ENCODE measurements at places on chromosomes 1 and 21. TPM values are rescaled to one million over a fixed set of nuclear protein-coding genes. Genes with fewer than 3 reads are reported as not detected.

GRCh38 chr1:59183749-59184317 is 113.1 kb upstream of the FGGY start:
- H3K27ac ChIP-seq: no peak overlapping the region
- H3K4me3 ChIP-seq: no peak overlapping the region
- peaks cover 22% of the 10 kb centered on the region for H3K4me1 ChIP-seq
- no peaks in the 10 kb centered on the region for H3K36me3 ChIP-seq

GRCh38 chr1:6271554-6271953 is 10.7 kb upstream of the GPR153 start:
- peak overlapping the region; percentile 89 for H3K27ac ChIP-seq
- H3K4me1 ChIP-seq: peaks cover 64% of the 10 kb centered on the region
- peak; percentile 90 for DNase-seq

DNA sequence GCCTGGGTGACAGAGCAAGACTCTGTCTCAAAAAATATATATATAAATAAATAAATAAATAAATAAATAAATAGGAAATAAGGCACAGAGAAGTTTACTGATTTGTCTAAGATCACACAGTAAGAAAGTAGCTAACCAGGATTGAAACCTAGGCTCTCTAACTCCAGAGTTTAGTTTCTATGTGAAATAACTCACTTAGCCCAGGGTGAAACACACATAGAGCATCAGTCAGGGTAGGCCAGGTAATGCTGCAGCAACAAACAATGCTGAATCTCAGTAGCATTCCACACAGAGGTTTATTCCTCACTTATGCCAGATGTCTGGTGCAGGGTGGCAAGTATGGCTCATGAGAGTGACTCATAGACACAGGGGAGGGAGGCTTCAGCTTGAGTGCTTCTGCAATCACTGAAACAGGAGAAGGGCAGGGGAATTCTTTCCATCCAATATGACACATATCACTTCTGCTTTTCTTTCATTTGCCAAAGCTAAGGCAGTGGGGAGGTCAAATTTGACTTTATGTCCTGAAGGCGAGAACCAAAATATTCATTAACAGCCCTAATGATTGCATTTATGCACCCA is 37.1 kb upstream of the KANK4 start:
- peak; percentile 68 for DNase-seq
- H3K27ac ChIP-seq: no peak overlapping the region
- H3K4me1 ChIP-seq: peaks cover 28% of the 10 kb centered on the region
- no peaks in the 10 kb centered on the region for H3K36me3 ChIP-seq
- H3K4me3 ChIP-seq: no peak overlapping the region

- no peak overlapping the region for H3K4me3 ChIP-seq
- H3K4me1 ChIP-seq: no peaks in the 10 kb centered on the region
- peak; percentile 14 for DNase-seq
- peaks cover 7% of the 10 kb centered on the region for H3K27me3 ChIP-seq
Measured at GRCh38 chr21:41112740-41113692, 54.9 kb upstream of the BACE2 start.

GRCh38 chr1:226945858-226946245 is 5.8 kb downstream of the COQ8A start:
- H3K4me3 ChIP-seq: peak overlapping the region; percentile 28
- no peaks in the 10 kb centered on the region for H3K27me3 ChIP-seq
- no peak for DNase-seq
- peak overlapping the region; percentile 2 for H3K27ac ChIP-seq

DNA sequence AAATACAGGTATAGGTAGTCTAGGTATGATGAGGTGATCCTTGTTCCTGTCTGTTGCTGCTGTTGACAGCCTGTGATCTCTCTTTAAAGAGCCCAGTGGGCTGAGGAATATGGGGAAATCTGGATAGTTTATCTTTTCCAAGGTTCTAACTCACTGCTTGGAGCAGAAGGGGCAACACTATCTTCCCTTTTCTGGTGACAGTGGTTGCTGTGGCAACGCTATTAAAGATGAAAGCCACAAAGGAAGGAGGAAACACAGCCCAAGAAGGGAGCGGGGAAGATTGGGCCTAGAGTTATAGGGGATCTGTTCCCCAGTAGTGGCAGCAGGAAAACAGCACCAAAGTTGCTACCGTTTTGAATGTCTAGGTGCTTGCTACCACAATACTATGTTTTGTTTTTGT is 8.8 kb downstream of the PCP4L1 start:
- H3K4me3 ChIP-seq: no peak overlapping the region
- H3K27ac ChIP-seq: no peak overlapping the region
- no peaks in the 10 kb centered on the region for H3K36me3 ChIP-seq
- H3K27me3 ChIP-seq: no peaks in the 10 kb centered on the region
- no peak for DNase-seq

GRCh38 chr1:1130206-1131120 is 14.6 kb upstream of the C1orf159 start:
- no peak overlapping the region for H3K4me3 ChIP-seq
- H3K4me1 ChIP-seq: no peaks in the 10 kb centered on the region
- H3K27me3 ChIP-seq: peaks cover 30% of the 10 kb centered on the region

Gene A3GALT2
- total RNA-seq: not detected

Gene SEC16B
- total RNA-seq: 0.08 TPM

- peak; percentile 71 for DNase-seq
- no peaks in the 10 kb centered on the region for H3K27me3 ChIP-seq
- no peak overlapping the region for H3K27ac ChIP-seq
- H3K36me3 ChIP-seq: peaks cover 12% of the 10 kb centered on the region
- H3K4me1 ChIP-seq: peaks cover 11% of the 10 kb centered on the region
Measured at GRCh38 chr1:28602536-28603439, 10.7 kb downstream of the RAB42 start.

- H3K4me3 ChIP-seq: no peak overlapping the region
- H3K27me3 ChIP-seq: no peaks in the 10 kb centered on the region
- peaks cover 26% of the 10 kb centered on the region for H3K4me1 ChIP-seq
- H3K36me3 ChIP-seq: peaks cover 42% of the 10 kb centered on the region
- no peak overlapping the region for H3K27ac ChIP-seq
- no peak for DNase-seq
Measured at GRCh38 chr1:180970333-180971079, 52.2 kb downstream of the STX6 start.

Data from SJCRH30 (cell line).